ENCODE measurements at places on chromosomes 16 and 17.

- no peak for DNase-seq
Observed at GRCh38 chr17:7824021-7824924, 9.7 kb upstream of the KDM6B start.

DNA sequence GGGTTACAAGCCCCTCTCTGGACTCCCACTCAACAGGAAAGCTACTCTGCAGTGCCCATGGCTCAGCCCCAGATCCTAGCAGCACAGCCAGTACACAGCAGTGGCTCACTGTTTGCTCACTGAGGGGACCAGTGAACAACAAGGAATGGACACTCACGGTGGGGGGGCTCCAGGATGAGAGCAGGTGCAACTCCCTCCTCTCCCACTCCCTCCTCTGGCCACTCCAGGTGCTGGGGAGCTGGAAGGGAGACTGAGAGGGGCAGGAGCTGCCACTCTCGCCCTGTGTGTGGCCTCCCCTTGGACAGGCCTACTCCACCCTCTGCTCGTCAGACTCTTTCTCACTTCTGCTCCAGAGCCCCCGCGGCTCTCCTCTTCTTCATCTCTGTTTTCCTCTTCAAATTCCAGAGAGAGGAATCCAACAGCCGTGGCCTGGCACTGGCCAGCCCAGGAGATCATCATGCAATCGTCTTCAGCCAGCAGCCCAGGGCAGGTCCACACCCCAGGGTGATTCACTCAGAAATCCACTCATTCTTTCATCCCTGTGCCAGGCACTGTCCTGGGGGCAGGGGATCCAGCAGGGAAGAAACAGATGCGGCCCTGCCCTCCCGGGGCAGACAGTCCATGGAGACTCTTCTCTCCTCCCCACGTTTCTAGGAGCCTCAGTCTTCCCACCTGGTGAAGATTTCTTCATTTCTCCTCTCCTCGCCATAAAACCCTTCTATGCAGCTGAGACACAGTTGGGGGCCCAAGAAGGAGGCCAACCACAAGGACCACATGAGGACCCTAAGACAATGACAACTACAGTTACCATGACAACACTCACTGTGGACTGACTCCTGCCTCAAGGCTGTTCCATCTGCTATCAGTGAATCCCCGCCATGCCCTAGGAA, 30.7 kb downstream of the CFAP20 start:
- DNase-seq, result no peak

- DNase-seq, result no peak
Observed at GRCh38 chr17:17693253-17694168, 12.3 kb downstream of the RAI1 start.

DNA sequence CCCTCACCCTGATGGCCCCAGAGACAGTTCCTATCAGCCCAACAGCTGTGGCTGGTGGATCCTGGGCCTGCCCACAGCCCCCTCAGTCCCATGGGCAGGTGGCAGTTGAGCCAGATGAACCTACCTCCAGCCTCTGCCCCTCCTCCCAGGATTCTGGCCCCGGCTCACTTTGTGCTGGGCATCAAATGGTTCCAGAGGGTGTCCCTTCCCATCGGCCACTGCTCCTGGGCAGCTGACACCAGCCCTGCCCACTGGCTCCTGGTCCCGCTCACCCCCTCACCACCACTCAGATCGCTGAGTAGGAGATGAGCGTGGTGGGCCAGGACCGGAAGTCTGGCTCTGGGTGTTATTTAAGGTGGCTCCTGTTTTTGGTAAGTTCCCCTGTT, 2.0 kb downstream of the TTYH2 start:
- no peak for DNase-seq

- DNase-seq, result no peak
Observed at GRCh38 chr17:67212714-67213417, 32.1 kb downstream of the HELZ start.

DNA sequence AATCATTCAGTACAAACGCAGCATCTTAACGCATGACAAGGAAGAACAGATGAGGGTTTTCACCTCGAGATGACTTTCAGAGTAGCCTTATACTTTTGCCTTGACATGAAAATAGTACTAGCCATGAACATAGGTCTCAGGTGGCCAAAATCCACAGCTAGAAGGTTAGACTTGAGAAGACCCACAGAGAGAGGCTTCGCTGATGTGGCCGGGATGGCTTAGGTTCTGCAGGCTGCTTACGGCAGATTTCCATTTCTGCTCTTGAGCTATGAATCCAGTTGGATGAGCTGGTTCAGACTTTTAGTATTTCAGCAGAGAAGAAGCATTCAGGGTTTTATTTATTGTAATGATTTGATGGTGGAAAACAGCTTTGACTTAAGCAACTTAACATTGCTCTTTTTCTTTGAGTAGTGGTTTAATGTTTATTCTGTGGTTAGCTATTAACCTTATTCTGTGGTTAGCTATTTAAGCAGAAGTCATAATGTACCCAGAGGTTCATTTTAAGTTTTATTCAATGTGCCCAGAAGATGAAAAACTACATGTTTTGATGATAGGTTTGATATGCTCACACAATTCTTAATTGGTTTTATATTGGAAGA, 7.6 kb downstream of the KRT24 start:
- no peak for DNase-seq

- no peak for DNase-seq
Observed at GRCh38 chr17:27355419-27355818, 61.5 kb downstream of the WSB1 start.

GRCh38 chr17:57636985-57637665, 108.0 kb downstream of the CCDC182 start:
- no peak for DNase-seq

- DNase-seq, result no peak
Observed at GRCh38 chr17:77701996-77702395, 256.5 kb upstream of the TNRC6C start.

GRCh38 chr17:75152523-75152921, 1.8 kb downstream of the JPT1 start:
- DNase-seq, result no peak

DNA sequence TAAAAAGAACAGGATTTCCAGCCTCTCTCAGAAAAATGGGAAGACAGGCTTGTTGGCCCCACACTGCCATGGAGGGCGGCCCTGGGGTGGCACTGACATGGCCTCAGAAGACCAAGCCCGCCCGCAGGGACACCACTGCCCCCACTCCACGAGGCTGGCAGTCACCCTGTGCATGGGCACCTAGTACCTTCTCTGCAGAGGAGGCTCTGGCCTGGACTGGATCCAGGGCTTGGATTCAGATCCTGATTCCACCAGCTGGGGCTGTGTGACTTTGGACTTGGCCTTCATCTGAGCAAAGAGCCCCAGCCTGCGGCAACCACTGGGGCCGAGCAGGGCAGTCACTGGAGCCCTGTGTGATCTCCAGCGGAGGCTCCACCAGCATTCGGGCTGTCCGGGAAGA, 16.8 kb upstream of the FASN start:
- DNase-seq, result no peak

- DNase-seq, result peak; percentile 71
Observed at GRCh38 chr17:81097134-81097942, 62.4 kb downstream of the BAIAP2 start.

DNA sequence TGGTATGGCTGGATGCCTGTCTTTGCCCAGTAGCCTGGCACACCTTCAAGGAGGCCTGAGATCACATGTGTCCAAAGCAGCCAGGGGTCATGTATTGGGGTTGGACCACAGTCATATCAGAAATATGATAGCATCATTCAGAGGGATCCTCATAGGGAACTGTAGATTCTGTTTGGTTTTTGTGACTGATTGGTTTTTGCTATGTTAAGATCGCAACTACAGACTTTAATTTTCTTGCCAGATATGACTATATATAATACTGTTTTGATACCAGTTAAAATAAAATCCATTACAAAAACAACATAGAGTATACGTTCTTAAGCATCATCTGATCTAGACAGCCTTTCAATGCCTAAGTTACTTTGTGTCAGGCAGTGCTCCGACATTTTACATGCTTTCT, 11.8 kb upstream of the SMPD3 start:
- DNase-seq, result no peak
